Jurkat, Clone E6-1 (cell line): ENCODE measurements at places on chromosomes 11 and 22.

DNA sequence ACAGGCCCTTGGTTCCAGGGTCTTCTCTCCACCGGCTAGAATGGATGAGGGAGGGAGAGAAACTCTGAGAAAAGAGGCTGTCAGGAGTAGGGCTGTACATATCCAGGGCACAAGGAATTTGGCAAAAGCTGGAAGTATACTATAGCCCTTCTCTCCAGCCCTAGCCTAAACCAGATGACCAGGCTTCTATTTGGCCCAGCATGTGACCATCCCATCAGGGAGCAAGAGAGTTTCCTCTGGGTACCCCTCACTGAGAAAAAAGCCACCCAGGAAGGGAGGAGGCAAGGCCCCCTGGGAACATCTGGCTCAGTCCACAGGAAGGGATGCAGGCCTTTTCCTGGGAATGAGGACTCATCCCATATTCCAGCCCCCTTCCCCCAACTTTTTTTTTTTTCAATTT, 8.3 kb downstream of the CD44 start:
- DNase-seq, result no peak

DNA sequence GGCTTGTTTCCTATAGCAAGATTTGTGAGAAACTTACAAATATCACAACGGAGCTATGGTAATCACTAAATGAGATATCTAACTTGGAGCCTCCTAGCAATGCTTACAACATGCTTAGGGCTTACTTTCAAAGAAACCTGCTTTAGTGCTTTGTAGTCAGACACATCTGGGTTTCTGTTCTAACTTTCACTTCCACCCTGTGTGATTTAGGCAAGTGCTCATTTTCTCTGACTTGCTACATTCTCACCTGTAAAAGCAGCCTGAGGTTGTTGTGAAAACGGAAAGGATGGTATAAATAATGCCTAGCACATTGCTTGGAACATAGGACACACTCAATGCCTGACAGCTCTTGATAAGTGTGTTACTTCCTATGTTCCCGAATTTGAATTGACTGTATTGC, 45.6 kb downstream of the LRRC4C start:
- no peak for DNase-seq

DNA sequence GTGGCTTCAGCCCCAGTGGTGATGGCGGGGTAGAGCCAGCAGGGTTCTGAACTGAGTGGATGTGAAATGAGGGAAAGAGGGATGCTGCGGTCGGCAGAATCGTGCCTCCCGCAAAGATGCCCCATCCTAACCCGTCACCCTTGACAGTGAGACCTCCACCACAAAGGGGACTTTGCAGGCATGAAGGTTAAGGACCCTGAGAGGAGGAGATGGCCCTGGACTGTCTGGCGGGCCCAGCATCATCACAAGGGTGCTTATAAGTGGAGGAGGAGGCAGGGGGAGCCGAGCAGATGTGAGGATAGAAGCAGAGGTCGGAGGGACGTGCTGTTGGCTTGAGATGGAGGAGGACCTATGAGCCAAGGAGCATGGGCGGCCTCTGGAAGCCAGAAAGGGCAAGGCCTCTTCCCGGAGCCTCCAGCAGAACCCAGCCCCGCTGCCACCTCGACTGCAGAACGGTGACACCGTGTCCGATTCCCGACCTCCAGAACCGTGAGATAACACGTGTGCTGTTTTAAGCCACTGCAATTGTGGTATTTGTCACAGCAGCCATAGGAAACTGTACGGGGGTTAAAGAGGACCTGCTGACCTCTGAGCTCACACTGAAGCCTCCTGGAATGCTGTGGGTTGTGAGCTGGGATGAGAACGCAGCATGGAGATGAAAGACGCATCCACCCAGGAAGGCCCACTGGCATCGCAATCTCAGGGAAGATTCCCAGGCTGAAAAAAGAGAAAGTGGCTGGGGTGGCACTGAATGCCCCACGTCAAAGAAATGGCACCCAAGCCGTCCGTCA, 10.9 kb downstream of the LINC01488 start:
- no peak for DNase-seq

GRCh38 chr11:125994509-125994908, 48.7 kb downstream of the VSIG10L2 start:
- no peak for DNase-seq

GRCh38 chr22:21641417-21641788, 699 bp upstream of the SDF2L1 start:
- no peak for DNase-seq

DNA sequence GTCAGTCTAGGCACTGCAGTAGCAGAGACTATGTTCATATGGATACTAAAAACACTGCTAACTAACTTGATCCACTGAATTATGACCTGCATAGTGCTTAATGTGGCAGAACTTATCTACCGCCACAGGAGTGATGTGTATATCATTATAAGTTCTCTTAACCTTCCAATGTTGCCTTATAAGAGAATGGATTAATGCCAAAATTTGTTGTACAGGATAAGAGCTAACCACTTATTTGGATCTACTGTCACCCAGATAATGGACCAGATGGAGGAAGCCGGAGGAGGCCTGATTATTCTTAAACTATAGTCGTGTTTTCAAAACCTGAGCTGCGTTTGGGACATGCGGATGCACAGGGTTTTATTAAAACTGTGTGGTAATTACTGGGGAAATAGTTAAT, 1.9 kb upstream of the OR51B4 start:
- DNase-seq, result no peak
